ENCODE measurements at places on chromosomes 13 and 19.
A peak's percentile ranks its signal among the peaks of the same experiment; 100 is the strongest.

GRCh38 chr13:50229960-50230661 lies 214.9 kb downstream of the KCNRG start:
- no peaks in the 10 kb centered on the region for H3K36me3 ChIP-seq
- no peak overlapping the region for H3K4me3 ChIP-seq
- H3K27me3 ChIP-seq = no peaks in the 10 kb centered on the region

DNA sequence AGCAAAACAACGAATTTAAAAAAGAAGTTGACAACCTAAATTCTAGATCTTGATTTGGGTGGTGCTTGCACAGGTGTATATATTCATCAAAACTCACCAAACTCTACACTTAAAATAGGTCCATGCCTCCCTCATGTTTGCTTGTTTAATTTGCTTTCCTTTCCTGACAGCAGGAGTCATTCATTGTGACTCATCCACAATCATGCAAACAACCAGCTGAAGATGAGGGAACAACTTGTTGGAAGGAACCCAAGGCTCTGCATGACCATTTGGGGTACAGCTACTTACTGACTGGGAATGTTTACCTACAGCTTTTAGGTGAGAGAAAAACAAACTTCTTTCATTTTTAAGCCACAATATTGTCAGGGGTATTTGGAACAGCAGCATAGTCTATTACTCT lies 96.6 kb downstream of the RXFP2 start:
- H3K4me3 ChIP-seq = no peak overlapping the region
- peaks cover 7% of the 10 kb centered on the region for H3K27me3 ChIP-seq
- peak; percentile 68 for DNase-seq
- H3K4me1 ChIP-seq = peaks cover 1% of the 10 kb centered on the region

DNA sequence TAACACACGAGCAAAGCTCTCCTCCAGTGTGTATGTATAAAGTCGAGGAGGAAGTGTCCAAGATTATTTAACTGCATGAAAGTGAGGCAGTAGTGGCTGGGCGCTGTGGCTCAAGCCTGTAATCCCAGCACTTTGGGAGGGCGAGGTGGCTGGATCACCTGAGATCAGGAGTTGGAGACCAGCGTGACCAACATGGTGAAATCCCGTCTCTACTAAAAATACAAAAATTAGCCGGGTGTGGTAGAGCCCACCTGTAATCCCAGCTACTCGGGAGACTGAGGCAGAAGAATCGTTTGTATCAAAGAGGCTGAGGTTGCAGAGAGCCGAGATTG lies 1.2 kb upstream of the ZNF20 start:
- H3K4me1 ChIP-seq = peaks cover 5% of the 10 kb centered on the region
- no peak overlapping the region for H3K27ac ChIP-seq
- H3K4me3 ChIP-seq = no peak overlapping the region
- H3K36me3 ChIP-seq = peaks cover 38% of the 10 kb centered on the region
- H3K27me3 ChIP-seq = no peaks in the 10 kb centered on the region
- DNase-seq = no peak

GRCh38 chr13:19153782-19154450 lies 27.7 kb downstream of the TUBA3C start:
- no peak overlapping the region for H3K27ac ChIP-seq
- no peak for DNase-seq
- H3K27me3 ChIP-seq = no peaks in the 10 kb centered on the region
- H3K4me3 ChIP-seq = no peak overlapping the region
- H3K4me1 ChIP-seq = no peaks in the 10 kb centered on the region
- H3K36me3 ChIP-seq = no peaks in the 10 kb centered on the region

- DNase-seq = no peak
- H3K27ac ChIP-seq = no peak overlapping the region
- H3K36me3 ChIP-seq = peaks cover 59% of the 10 kb centered on the region
- peaks cover 3% of the 10 kb centered on the region for H3K4me1 ChIP-seq
Observed at GRCh38 chr19:11549386-11549953, 9.6 kb downstream of the ELOF1 start.

GRCh38 chr19:57267291-57267690 lies 13.0 kb upstream of the ZNF460 start:
- no peak for DNase-seq
- no peak overlapping the region for H3K4me3 ChIP-seq
- H3K27me3 ChIP-seq = no peaks in the 10 kb centered on the region
- peaks cover 4% of the 10 kb centered on the region for H3K4me1 ChIP-seq
- H3K36me3 ChIP-seq = no peaks in the 10 kb centered on the region

- peaks cover 13% of the 10 kb centered on the region for H3K36me3 ChIP-seq
- no peaks in the 10 kb centered on the region for H3K27me3 ChIP-seq
- no peak for DNase-seq
- no peak overlapping the region for H3K4me3 ChIP-seq
- H3K27ac ChIP-seq = no peak overlapping the region
Observed at GRCh38 chr13:98240974-98241373, 63.9 kb upstream of the RNF113B start.

- no peaks in the 10 kb centered on the region for H3K4me1 ChIP-seq
- no peaks in the 10 kb centered on the region for H3K36me3 ChIP-seq
- no peak overlapping the region for H3K4me3 ChIP-seq
- DNase-seq = no peak
Observed at GRCh38 chr13:43929947-43930346, 50.2 kb downstream of the LACC1 start.

- no peaks in the 10 kb centered on the region for H3K27me3 ChIP-seq
- H3K4me1 ChIP-seq = peaks cover 18% of the 10 kb centered on the region
- H3K27ac ChIP-seq = no peak overlapping the region
Observed at GRCh38 chr19:50797781-50798658, 7.8 kb downstream of the ACP4 start.

DNA sequence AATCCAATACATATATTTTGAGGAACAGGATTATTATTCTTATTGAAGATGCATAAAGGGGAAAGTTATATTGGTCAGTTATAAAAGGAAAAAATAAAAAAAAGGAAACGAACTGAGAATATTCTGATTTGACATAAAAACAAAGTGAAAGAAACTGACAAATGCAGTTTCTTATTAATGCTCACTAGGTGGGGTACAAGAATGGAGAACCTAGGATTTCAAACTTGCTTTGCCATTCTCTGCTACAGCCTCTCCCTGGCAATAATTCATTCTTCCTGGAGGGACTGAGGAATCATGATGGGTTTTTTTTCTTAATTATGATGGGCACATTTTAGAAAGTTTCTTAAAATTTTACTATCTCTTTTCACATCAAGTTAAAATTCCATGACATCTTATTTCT lies 154.9 kb downstream of the PCDH9 start:
- H3K4me1 ChIP-seq = no peaks in the 10 kb centered on the region
- H3K36me3 ChIP-seq = no peaks in the 10 kb centered on the region
- no peak for DNase-seq
- H3K27me3 ChIP-seq = no peaks in the 10 kb centered on the region

DNA sequence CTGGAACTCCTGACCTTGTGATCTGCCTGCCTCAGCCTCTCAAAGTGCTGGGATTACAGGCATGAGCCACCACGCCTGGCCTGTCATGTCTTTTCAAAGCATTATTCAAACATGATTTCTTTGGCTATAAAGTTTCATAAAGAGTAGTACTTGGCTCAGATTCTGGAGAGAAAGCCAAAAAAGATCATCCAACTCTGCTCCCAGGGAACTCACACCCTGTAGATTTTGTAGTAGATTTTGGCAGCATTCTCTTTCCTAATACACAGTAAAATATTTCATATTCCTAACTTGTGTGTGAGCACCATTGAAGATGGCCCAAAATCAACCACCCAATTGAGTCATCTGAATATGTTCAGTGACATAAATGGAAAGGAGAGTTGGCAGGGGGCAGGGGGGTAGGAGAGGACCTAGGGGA lies 48.4 kb downstream of the CAB39L start:
- H3K36me3 ChIP-seq = no peaks in the 10 kb centered on the region
- no peaks in the 10 kb centered on the region for H3K27me3 ChIP-seq
- DNase-seq = no peak
- no peaks in the 10 kb centered on the region for H3K4me1 ChIP-seq
- no peak overlapping the region for H3K27ac ChIP-seq
- H3K4me3 ChIP-seq = no peak overlapping the region

GRCh38 chr13:93899981-93900380 lies 579.5 kb downstream of the DCT start:
- no peaks in the 10 kb centered on the region for H3K27me3 ChIP-seq
- H3K4me1 ChIP-seq = no peaks in the 10 kb centered on the region
- no peaks in the 10 kb centered on the region for H3K36me3 ChIP-seq
- H3K27ac ChIP-seq = no peak overlapping the region

GRCh38 chr19:57037556-57037955 lies 82.2 kb upstream of the USP29 start:
- DNase-seq = no peak
- H3K4me3 ChIP-seq = no peak overlapping the region
- no peaks in the 10 kb centered on the region for H3K36me3 ChIP-seq
- no peaks in the 10 kb centered on the region for H3K4me1 ChIP-seq

GRCh38 chr13:102322211-102322610 lies 79.6 kb downstream of the FGF14 start:
- H3K27me3 ChIP-seq = no peaks in the 10 kb centered on the region
- H3K27ac ChIP-seq = no peak overlapping the region
- H3K4me3 ChIP-seq = no peak overlapping the region
- no peaks in the 10 kb centered on the region for H3K36me3 ChIP-seq

- H3K36me3 ChIP-seq = no peaks in the 10 kb centered on the region
- no peaks in the 10 kb centered on the region for H3K27me3 ChIP-seq
- H3K4me1 ChIP-seq = no peaks in the 10 kb centered on the region
- no peak overlapping the region for H3K4me3 ChIP-seq
- DNase-seq = no peak
Observed at GRCh38 chr13:90618133-90618532, 729.4 kb upstream of the MIR17HG start.

- no peak overlapping the region for H3K27ac ChIP-seq
- peaks cover 4% of the 10 kb centered on the region for H3K4me1 ChIP-seq
- H3K4me3 ChIP-seq = no peak overlapping the region
- H3K36me3 ChIP-seq = no peaks in the 10 kb centered on the region
- no peaks in the 10 kb centered on the region for H3K27me3 ChIP-seq
- DNase-seq = no peak
Observed at GRCh38 chr19:19588546-19588945, 29.9 kb downstream of the PBX4 start.

DNA sequence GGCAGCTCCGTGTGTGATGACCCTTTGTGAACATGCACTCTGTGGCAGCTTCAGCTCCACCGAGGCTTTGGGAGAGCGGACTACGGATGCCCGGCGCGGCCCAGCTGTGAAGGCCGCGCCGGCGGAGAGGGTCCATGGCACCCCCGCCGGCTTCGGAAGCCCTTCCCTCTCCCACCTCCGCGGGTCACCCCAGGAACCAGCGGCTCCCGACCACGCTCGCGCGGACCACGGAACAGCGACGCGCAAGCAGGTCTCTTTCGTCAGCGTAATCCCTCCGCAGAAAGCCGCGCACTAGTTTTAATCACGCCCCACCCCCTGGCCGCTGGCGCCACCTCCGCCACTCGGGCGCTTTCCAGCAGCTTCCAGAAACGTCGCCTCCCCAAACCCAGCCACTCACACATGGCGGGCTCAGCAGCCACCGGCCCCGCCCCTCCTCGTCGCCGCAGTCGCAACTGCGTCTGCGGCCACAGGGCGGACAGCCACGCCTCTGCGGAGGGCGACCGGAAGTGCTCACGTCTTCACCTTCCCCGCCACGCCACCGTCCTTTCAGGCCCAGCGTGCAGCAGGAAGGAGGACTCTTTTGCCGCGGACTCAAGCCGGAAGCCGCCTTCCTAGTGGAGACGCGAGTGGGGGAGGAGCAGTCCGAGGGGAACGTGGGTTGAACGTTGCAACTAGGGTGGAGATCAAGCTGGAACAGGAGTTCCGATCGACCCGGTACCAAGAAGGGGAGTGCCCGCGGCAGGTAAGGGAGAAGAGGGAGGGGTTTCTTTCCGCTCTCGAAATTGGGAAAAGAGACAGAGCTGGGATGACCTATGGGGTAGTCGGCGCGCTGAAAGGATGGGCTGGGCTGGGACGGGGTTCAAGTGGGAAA lies at the start of gene USPL1:
Gene USPL1 (plus strand): TSS at position 606 of the 871 bp plus-strand sequence. CDS start 3,221 bp downstream, outside the sequence.
- peak; percentile 99 for DNase-seq
- H3K4me1 ChIP-seq = no peaks in the 10 kb centered on the region
- no peaks in the 10 kb centered on the region for H3K36me3 ChIP-seq

GRCh38 chr19:9130965-9131364 lies 4.2 kb upstream of the OR7G3 start:
- H3K27ac ChIP-seq = no peak overlapping the region
- no peaks in the 10 kb centered on the region for H3K27me3 ChIP-seq
- H3K4me3 ChIP-seq = no peak overlapping the region
- H3K36me3 ChIP-seq = no peaks in the 10 kb centered on the region
- peak; percentile 1 for DNase-seq

- no peak overlapping the region for H3K4me3 ChIP-seq
- H3K27ac ChIP-seq = no peak overlapping the region
- no peaks in the 10 kb centered on the region for H3K27me3 ChIP-seq
- DNase-seq = no peak
- H3K4me1 ChIP-seq = no peaks in the 10 kb centered on the region
- H3K36me3 ChIP-seq = no peaks in the 10 kb centered on the region
Observed at GRCh38 chr13:90461398-90461797, 886.1 kb upstream of the MIR17HG start.

DNA sequence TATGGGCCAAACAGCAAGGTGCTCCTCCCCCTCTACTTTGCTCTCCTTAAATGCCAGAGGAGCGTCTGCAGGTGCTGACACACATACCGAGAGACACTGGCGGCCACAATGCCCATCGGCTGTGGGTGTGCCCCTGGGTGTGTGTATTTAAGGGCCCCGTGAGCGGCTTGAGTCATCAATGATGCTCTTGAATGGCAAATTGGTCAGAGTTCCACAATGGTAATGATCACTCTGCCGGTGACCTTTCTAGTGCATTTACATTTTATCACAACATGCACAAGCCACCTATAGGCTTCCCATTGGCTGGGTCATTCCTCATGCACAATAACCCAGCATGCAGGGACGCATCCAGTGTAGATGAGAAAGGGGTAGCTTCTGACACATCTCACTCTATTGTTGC lies 124.8 kb downstream of the ZNF536 start:
- H3K4me1 ChIP-seq = no peaks in the 10 kb centered on the region
- no peaks in the 10 kb centered on the region for H3K27me3 ChIP-seq
- H3K4me3 ChIP-seq = no peak overlapping the region
- H3K36me3 ChIP-seq = no peaks in the 10 kb centered on the region
- DNase-seq = no peak
- H3K27ac ChIP-seq = no peak overlapping the region

GRCh38 chr13:29681864-29682263 lies 86.4 kb upstream of the SLC7A1 start:
- no peak overlapping the region for H3K27ac ChIP-seq
- DNase-seq = no peak
- no peaks in the 10 kb centered on the region for H3K36me3 ChIP-seq
- H3K27me3 ChIP-seq = no peaks in the 10 kb centered on the region
- peaks cover 1% of the 10 kb centered on the region for H3K4me1 ChIP-seq

- no peaks in the 10 kb centered on the region for H3K27me3 ChIP-seq
- no peaks in the 10 kb centered on the region for H3K36me3 ChIP-seq
- H3K27ac ChIP-seq = no peak overlapping the region
- H3K4me3 ChIP-seq = no peak overlapping the region
- no peak for DNase-seq
Observed at GRCh38 chr19:53007606-53008005, 6.1 kb upstream of the ERVV-1 start.

DNA sequence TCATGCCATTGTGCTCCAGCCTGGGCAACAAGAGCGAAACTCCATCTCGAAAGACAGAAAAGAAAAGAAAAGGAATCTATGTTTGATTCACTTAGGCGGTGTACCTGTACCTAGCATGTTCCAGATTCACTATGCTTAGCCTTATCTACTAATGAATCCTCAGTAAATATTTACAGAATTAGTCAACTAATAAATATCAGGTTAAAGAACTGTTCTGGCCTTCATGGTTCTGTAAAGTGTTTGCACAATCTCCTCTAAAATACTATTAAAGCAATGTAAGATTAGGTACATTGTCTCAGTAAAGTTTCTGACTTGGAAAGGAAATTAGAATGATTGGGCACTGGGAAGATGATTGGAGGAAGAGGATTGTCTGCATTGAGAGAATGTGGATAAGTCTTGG lies 2770.4 kb downstream of the PCDH9 start:
- DNase-seq = no peak
- no peaks in the 10 kb centered on the region for H3K27me3 ChIP-seq
- no peak overlapping the region for H3K4me3 ChIP-seq
- H3K36me3 ChIP-seq = no peaks in the 10 kb centered on the region

Measured in mesenchymal stem cell (in vitro differentiated cells and primary cell).